ENCODE measurements at places on chromosomes 6 and 20.

GRCh38 chr6:37783025-37783855 is 36.3 kb upstream of the ZFAND3 start:
- no peak for DNase-seq

- DNase-seq = no peak
Measured at GRCh38 chr6:94278146-94278545, 858.8 kb upstream of the EPHA7 start.

DNA sequence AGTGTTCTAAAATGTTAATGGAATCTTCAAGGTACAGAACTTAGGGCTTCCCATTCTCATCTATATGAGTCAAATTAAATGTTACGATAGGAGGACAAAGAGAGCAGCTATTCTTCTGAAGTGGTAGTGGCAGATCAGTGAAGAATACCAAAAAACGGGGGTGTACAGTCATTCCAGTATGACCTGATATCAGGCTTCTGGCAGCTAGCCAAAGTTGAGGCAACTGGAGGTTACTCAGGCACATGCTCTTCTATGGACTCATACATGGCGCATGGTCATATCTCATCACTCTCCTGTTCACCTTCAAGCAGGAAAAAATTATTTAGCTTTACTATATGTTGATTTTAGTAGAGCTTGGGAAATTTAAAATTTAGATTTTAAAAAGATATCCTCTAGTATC is 1608.8 kb downstream of the GRIK2 start:
- no peak for DNase-seq

DNA sequence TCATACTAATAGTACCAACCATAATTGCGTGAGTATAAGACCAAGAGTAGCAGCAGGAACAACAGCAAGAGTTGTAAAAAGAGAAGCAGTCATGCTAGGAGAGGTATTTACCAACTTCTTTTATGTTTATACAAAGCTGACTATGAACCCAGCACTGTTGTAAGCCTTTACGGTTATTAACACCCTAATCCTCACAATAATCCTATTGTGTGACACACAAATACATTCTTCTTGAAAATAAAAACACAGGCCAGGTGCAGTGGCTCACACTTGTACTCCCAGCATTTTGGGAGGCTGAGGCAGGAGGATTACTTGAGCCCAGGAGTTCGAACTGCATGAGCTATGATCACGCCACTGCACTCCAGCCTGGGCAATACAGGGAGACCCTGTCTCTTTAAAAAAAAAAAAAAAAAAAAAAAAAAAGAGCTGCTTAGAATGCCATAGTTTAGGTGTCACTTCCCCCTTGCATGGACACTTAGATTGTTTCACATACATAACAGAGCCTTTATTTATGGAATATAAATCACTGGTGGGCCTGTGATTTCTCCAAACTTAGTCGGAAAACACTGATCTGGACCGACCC is 20.2 kb downstream of the HCK start:
- DNase-seq = no peak

- no peak for DNase-seq
Measured at GRCh38 chr20:43306837-43307236, 117.1 kb upstream of the PTPRT start.

GRCh38 chr6:103284835-103285234 is 1574.9 kb downstream of the HACE1 start:
- DNase-seq = no peak

DNA sequence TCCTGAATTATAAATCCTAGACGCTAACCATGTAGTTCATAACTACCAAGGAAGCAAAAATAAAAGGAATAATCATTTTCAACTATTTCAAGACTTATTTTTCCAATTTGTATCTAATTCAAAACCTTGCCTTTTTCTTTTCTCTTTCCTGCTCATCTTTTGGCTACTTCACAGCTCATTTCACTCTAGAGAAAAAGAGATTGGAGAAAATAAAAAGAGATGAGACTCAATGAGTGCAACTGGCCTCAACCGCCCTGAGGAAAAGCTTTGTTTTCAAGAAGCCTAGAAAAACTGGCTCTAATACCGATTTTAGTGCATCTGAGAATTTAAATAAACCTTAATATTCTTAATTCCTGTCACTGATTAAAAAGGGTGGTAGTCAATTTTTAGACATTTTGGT is 36.4 kb downstream of the IPCEF1 start:
- no peak for DNase-seq

DNA sequence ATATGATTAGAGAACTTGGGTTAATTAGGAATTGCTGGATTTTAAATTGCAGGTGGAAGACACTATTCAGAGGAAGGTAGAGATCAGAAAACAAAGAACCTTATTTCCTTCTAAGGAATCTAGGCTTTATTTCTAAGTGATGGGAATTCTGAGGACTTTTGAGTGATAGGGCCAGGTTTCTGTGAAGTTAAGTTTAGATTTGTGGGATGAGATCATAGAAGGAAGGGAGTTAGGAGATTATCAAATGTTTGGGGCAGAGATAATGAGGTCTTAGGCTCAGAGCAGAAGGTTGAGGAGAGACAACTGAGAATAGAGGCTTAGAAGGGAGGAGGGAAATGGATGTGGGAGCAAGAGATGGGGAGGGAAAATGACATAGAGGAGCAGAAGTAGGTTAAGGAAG is 109.7 kb upstream of the MMS22L start:
- no peak for DNase-seq

DNA sequence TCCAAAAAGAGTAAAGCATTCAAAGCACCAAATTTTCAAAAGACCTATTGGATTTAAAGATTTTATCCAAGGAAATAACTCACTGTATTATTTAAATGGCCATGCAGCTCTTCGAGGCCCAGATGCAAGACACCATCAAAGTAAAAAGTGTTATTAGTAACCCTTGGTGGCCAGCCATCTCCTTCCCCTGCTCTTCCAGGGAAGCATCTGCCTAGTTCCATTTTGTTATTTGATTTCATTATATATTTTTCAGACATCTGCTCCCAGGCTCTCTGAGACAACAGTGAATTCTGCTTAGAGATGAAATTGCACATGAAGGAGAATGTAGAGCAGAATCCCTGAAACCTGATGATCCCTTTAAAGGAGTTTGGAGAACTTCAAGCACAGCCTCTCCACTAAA is 252.3 kb upstream of the TBX18 start:
- no peak for DNase-seq

DNA sequence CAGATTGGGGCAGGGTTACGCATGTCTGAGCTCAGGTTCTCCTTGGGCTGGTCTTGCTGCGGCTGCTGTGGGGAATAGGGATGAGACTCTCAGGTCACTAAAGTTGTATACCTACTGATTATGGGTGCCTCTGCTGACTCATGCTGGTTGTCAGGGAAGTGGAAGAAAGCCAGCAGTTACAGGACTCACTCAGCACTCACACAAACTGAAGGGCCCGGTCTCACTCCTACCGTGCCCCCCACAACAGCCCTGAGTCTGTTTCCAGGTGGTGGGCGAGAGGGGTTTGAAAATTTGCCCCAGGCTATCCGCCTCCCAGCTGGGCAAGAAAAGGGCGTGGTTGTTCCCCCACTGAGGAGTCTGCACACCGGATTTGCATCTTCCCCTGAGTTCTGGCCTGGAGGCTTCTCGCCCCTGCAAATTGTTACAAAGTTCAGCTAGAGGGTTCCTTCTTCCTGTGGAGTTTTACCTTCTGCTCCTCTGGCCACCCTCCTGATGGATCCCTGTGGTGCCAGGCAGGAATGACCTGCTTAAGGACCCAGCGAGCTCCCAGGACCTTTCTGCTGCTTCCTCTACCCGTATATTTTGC is 659.2 kb downstream of the HDGFL1 start:
- no peak for DNase-seq

- no peak for DNase-seq
Measured at GRCh38 chr20:12166053-12166717, 248.5 kb downstream of the BTBD3 start.

GRCh38 chr20:18722371-18722770 is 91.2 kb upstream of the SCP2D1 start:
- no peak for DNase-seq

- no peak for DNase-seq
Measured at GRCh38 chr6:129678463-129678862, 31.5 kb downstream of the ARHGAP18 start.

DNA sequence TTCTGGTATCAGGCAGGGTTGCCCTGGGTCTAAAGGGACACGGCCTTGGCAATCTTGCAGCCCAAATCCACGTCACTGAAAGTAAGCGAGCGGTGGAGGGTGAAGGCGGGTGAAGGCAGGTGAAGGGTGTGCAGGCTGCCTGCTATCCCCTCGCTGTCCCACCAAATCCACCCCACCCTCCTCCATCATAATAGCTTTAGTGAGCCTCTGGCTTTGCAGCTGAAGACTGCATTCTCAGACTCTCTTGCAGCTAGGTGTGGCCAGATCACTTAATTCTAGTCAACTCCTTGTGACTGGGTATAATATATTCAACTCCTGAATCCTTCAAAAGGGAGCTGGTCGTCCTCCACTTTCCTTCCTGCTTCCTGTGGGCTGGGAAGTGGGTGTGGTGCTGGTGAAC is 126.7 kb upstream of the TRAF3IP2 start:
- no peak for DNase-seq

DNA sequence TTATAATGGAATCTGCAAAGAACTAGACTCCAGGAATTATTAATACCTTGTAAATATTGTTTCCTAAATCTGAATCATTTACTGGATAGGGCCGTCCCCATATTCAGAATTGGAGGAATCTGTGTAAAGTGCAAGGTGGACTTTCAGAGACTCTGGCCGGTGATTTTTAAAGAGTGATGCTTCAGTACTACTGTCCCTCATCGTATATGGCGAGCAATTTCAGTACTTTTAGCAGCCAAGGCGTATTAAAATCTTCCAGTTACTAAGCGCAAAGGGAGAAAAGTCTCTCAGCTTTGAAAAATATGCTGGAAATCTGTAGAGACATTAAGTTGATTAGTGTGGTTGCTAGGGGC is 483 bp downstream of the SMIM26 start:
- DNase-seq = no peak

- DNase-seq = no peak
Measured at GRCh38 chr6:684831-685636, 7.9 kb downstream of the EXOC2 start.
